ENCODE measurements at places on chromosomes 3 and 15. TPM values are rescaled to one million over a fixed set of nuclear protein-coding genes. Genes with fewer than 3 reads are reported as not detected.

Gene INTS14
- total RNA-seq: 42.4 TPM

Gene SIDT1
- total RNA-seq: 0.58 TPM

Gene LOXL1
- total RNA-seq: 0.34 TPM

Gene SH3GL3
- total RNA-seq: 1.3 TPM

Gene SMCO1
- not detected for total RNA-seq

Gene OXTR
- 9.2 TPM for total RNA-seq

Gene SEMA3B
- 6.6 TPM for total RNA-seq

Gene CYP8B1
- total RNA-seq: not detected

Data from A549 treated with ZK216348 at 1 μM for 4 hours (cell line).